Activated CD4-positive, alpha-beta memory T cell treated with anti-CD3 and anti-CD28 coated beads, Interleukin-2, amount 10 ng/mL, durations not matched to agents 7 days and 5 days (primary cell): ENCODE measurements at places on chromosomes 12 and 14. TPM values are rescaled to one million over a fixed set of nuclear protein-coding genes. Genes with fewer than 3 reads are reported as not detected.

- H3K4me3 ChIP-seq, result no peak overlapping the region
- DNase-seq, result no peak
- no peak overlapping the region for H3K27ac ChIP-seq
- H3K27me3 ChIP-seq, result peaks cover 3% of the 10 kb centered on the region
Observed at GRCh38 chr12:67727702-67728666, 79.4 kb downstream of the DYRK2 start.

GRCh38 chr12:25482625-25483024 lies 70.5 kb downstream of the LMNTD1 start:
- no peaks in the 10 kb centered on the region for H3K27me3 ChIP-seq
- no peaks in the 10 kb centered on the region for H3K4me1 ChIP-seq
- no peak overlapping the region for H3K27ac ChIP-seq
- H3K4me3 ChIP-seq, result no peak overlapping the region

DNA sequence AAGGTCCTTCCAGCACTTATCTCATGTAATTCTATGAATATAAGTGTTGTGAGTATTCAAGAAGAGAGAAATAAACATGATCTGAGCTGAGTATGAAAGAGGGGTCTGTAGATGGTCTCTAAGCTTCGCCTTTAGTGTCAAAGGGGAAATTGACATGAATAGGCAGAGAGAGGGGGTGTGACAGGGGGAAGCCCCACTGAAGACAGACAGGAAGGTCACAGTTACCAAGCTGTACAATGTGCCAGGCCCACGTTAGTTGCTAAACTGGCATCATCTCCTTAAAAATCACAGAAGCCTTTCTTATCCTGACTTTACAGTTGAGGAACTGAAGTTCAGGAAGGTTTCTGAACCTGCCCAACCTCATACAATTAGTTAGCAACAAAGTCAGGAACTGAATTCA lies 7.6 kb downstream of the ARHGEF40 start:
- no peaks in the 10 kb centered on the region for H3K36me3 ChIP-seq
- no peak overlapping the region for H3K4me3 ChIP-seq
- no peak for DNase-seq
- H3K27ac ChIP-seq, result no peak overlapping the region
- no peaks in the 10 kb centered on the region for H3K4me1 ChIP-seq

DNA sequence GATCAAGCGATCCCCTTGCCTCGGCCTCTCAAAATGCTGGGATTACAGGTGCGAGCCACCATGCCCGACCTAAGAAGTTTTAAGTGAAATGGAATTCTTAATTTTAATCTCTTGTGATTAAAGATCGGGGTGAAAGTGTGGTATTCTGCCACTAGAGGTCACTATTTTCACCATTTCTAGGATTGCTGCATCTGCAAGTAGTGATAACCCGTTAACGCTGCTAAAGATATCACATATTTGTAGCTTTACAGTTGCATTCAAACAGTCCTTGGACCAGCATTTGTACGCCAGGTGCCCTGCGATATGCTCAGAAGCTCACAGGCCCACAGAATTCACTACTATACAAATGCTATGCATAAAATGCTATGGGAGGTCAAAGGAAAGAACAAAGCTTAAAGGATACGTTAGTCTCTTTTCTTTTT lies 19.3 kb downstream of the CCDC62 start:
- H3K4me1 ChIP-seq, result no peaks in the 10 kb centered on the region
- H3K27me3 ChIP-seq, result no peaks in the 10 kb centered on the region
- no peak overlapping the region for H3K4me3 ChIP-seq

DNA sequence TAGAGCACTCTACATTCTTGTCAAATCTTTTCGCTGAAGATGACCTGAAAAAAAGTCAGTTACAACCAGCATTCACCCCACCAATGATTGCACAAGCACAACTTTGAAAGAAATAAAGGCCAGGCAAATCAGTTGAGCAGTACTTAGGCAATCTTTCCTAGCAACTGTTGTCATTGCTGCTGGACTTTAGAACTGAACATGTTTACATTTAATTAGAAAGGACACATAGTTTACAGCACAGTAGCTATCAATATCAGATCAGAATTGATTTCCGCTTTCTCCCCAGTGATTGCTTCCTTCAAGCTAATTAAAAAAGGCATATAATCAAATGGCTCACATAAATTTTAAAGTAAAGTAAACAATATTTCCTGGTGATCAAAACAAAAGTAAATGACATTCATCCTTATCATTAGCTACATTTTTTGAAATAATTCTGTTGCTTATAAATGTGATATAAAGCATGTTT lies 128.4 kb downstream of the FOXA1 start:
- no peak for DNase-seq
- H3K4me1 ChIP-seq, result no peaks in the 10 kb centered on the region
- no peaks in the 10 kb centered on the region for H3K36me3 ChIP-seq
- H3K27ac ChIP-seq, result no peak overlapping the region

GRCh38 chr14:90828642-90829487 lies 12.6 kb upstream of the TTC7B start:
- H3K4me1 ChIP-seq, result peaks cover 28% of the 10 kb centered on the region
- H3K27ac ChIP-seq, result peak overlapping the region; percentile 97
- peaks cover under 1% of the 10 kb centered on the region for H3K27me3 ChIP-seq
- H3K36me3 ChIP-seq, result peaks cover 11% of the 10 kb centered on the region
- DNase-seq, result peak; percentile 56
- peak overlapping the region; percentile 74 for H3K4me3 ChIP-seq

GRCh38 chr12:112321245-112321644 lies 61.0 kb downstream of the HECTD4 start:
- peaks cover 12% of the 10 kb centered on the region for H3K36me3 ChIP-seq
- H3K4me1 ChIP-seq, result peaks cover 4% of the 10 kb centered on the region
- no peak for DNase-seq
- H3K27me3 ChIP-seq, result no peaks in the 10 kb centered on the region

GRCh38 chr12:49632986-49633702 lies 9.8 kb downstream of the PRPF40B start:
- no peak overlapping the region for H3K27ac ChIP-seq
- no peak for DNase-seq
- H3K27me3 ChIP-seq, result peaks cover 5% of the 10 kb centered on the region
- H3K4me3 ChIP-seq, result no peak overlapping the region
- no peaks in the 10 kb centered on the region for H3K36me3 ChIP-seq
- H3K4me1 ChIP-seq, result peaks cover 16% of the 10 kb centered on the region

- H3K27ac ChIP-seq, result no peak overlapping the region
- H3K4me1 ChIP-seq, result peaks cover 11% of the 10 kb centered on the region
Observed at GRCh38 chr12:1801303-1801975, 18.9 kb upstream of the LRTM2 start.

GRCh38 chr12:116126610-116127009 lies 150.9 kb downstream of the MED13L start:
- no peaks in the 10 kb centered on the region for H3K27me3 ChIP-seq
- no peak overlapping the region for H3K27ac ChIP-seq
- no peak overlapping the region for H3K4me3 ChIP-seq
- H3K36me3 ChIP-seq, result peaks cover 3% of the 10 kb centered on the region
- H3K4me1 ChIP-seq, result peaks cover 28% of the 10 kb centered on the region

- no peak overlapping the region for H3K27ac ChIP-seq
- peaks cover 50% of the 10 kb centered on the region for H3K36me3 ChIP-seq
- no peak for DNase-seq
- H3K27me3 ChIP-seq, result no peaks in the 10 kb centered on the region
- peaks cover 5% of the 10 kb centered on the region for H3K4me1 ChIP-seq
Observed at GRCh38 chr12:857611-858010, 91.9 kb downstream of the RAD52 start.

DNA sequence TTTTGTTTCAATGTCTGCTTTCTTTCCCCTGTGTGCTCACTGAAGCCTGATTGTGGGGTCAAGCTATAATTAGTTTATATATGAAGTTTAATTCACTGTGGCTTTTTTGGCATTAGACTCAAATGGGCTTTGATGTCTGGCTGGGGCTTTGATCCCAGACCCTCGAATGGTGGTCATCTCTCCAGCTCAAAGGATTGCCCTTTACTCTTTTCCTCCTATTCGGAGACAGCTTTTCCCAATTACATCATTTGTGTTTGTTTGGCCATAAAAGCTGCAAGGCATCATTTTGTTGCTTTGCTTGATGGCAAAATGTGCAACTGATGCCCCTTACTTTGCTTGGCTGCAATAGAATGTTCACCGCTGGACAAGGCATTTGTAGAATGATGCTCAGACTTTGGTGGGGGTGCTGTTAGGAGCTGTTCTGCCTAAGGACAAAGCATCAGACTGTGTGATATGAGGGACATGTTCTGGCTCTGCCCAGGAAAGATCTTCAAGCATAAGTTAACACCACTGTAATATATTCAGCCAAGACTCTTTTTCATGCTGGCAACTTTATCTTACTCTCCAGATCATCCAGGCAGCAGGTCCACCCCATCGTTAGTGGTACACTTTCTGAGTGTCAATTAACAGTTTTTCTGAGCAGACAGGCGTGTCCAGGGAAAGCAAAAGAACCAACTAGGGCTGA lies 3.2 kb upstream of the DACT1 start:
- no peaks in the 10 kb centered on the region for H3K36me3 ChIP-seq
- no peak overlapping the region for H3K27ac ChIP-seq
- H3K4me3 ChIP-seq, result no peak overlapping the region
- H3K27me3 ChIP-seq, result peaks cover 43% of the 10 kb centered on the region
- no peak for DNase-seq

- H3K36me3 ChIP-seq, result peaks cover 33% of the 10 kb centered on the region
- DNase-seq, result no peak
- H3K4me3 ChIP-seq, result no peak overlapping the region
- H3K4me1 ChIP-seq, result peaks cover 26% of the 10 kb centered on the region
- peak overlapping the region; percentile 33 for H3K27ac ChIP-seq
Observed at GRCh38 chr12:49647827-49648711, 24.7 kb downstream of the PRPF40B start.

- H3K27me3 ChIP-seq, result peaks cover 96% of the 10 kb centered on the region
- H3K4me1 ChIP-seq, result peaks cover 26% of the 10 kb centered on the region
- no peak overlapping the region for H3K27ac ChIP-seq
- peak overlapping the region; percentile 62 for H3K4me3 ChIP-seq
Observed at GRCh38 chr12:53996240-53997203, 3.4 kb upstream of the HOXC9 start.

DNA sequence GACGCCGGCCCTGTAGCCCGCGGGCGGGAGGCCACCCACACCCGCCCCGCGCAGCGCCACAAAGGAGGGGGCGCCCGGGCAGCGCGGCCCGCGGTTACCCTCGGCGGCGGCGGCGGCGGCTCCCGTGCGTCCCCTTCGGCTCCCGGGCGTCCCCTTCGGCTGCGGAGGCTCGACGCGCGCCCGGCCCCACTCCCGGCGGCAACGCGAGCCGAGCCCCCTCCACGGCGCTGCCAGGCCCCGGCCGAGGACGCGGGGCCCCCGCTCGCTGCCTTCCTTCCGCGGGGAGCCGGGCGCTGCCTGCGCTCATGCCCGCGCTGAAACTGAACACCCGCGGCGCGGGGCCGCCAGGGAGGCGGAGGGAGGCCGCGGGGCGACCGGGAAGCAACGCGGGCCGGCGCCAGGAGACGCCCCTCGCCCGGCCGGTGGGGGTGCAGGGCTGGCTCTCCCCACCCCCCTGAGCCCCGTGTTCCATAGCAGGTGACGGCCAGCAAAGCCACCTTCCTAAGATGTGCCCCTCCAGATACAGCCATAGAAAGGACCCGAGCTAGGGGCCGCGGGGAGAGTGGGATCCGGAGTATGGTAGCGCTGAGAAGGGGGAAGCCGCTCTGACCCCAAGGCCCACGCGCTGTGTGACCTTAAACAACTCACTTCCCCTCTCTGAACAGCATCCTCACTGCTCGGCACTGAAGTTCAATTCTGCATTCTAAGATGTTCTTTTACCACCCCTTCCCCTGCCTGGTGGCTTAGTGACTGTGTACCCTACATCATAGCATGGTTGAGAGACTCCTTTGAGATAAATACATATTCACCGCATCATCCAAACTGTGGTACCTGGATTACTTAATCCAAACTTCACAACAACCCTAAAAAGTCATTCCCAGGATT lies 42.8 kb downstream of the KDM2B start:
- H3K27ac ChIP-seq, result peak overlapping the region; percentile 67
- H3K27me3 ChIP-seq, result no peaks in the 10 kb centered on the region
- peaks cover 14% of the 10 kb centered on the region for H3K36me3 ChIP-seq
- peak; percentile 29 for DNase-seq
- peaks cover 53% of the 10 kb centered on the region for H3K4me1 ChIP-seq

DNA sequence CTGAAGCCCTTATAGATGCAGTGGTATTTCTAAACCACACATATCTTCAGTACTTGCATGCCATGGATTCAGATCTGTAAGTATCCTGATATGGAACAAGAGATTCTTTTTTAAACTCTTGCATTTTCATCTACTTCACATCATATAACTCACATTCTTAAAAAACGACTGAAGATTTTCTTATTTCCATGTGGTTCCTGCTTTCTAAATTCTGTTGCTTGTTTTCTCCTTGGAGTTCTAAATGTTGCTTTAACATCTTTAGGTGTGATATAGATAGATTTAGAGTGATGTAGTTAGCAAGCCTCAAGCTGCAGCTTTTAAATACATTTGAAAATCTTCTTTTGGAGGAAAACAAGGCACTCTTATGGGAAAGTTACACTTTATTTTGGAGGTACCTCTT lies 455.4 kb downstream of the FOXG1 start:
- H3K36me3 ChIP-seq, result no peaks in the 10 kb centered on the region
- DNase-seq, result no peak
- H3K4me1 ChIP-seq, result no peaks in the 10 kb centered on the region
- H3K27me3 ChIP-seq, result no peaks in the 10 kb centered on the region

DNA sequence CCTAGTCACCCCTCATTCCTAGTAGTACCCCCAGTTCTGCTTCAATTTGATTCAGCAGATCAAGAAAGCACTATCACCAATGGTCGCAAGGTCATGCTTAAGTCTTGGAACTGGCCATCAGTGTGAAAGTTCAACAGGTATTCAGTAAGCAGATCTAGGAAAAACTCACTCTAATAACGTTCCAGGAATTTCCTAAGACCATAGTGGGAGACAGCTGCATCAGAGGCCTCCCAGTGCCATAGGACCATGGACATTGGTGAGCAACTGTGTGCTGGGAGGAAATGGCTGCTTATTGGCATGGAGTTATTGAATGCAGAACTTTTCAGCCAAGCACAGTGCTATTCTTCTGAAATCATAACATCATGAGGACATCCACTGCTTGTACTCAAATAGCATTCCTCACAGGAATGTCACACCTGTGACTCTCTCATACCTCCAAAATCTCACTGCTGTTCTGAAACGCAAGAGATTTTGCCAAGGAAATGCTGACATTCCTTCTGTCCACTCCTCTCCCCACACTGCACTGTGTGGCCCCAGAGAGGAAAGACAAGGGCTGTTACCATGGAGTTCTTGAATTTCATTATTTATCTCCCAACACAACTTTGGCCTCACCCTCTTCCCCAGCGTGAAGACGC lies 30.9 kb upstream of the MDM2 start:
- no peak overlapping the region for H3K4me3 ChIP-seq
- DNase-seq, result no peak
- no peaks in the 10 kb centered on the region for H3K27me3 ChIP-seq
- no peaks in the 10 kb centered on the region for H3K36me3 ChIP-seq
- peaks cover 13% of the 10 kb centered on the region for H3K4me1 ChIP-seq
- H3K27ac ChIP-seq, result no peak overlapping the region

Gene KRT75
- not detected for total RNA-seq

Gene LHX5
- total RNA-seq, result not detected

Gene TOMM20L
- total RNA-seq, result not detected

Gene TAS2R14
- 1.2 TPM for total RNA-seq

Gene USP5
- total RNA-seq, result 91.4 TPM

Gene SLC10A1
- total RNA-seq, result not detected
